ENCODE measurements at places on chromosomes 3 and 15. TPM values are rescaled to one million over a fixed set of nuclear protein-coding genes. Genes with fewer than 3 reads are reported as not detected.
A peak's percentile ranks its signal among the peaks of the same experiment; 100 is the strongest.

GRCh38 chr15:43514241-43515057 is 3.0 kb upstream of the MAP1A start:
- DNase-seq = peak; percentile 18

Gene XIRP1
- total RNA-seq = not detected

Gene RAB27A
- 6.5 TPM for total RNA-seq

Gene TEX55
- not detected for total RNA-seq

Gene GOLGA6L9
- total RNA-seq = 6.4 TPM

Gene POC1A
- total RNA-seq = 30.1 TPM

Gene SNX4
- total RNA-seq = 45.9 TPM

GRCh38 chr15:88401996-88402656 is 65.1 kb downstream of the MRPL46 start:
- DNase-seq = no peak

Gene TRH
- total RNA-seq = 0.36 TPM

DNA sequence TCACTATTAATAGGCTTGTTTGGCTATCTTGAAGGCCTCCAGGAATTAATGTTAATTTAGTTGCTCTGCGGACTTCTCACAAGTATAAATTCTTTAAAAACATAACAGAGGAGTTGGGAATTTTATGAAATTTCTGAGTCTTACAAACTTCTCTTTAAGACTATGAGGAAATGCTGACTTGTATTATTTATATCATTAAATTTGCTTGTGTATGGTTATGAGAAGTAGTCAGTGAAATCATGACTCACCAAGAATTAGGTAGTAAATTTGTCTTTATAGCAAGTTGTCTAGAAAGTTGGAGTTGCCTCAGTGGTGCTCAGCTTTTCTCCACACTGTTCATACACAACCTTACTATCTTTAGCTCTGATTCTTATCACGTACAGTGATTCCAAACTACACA is 26.5 kb downstream of the PHLDB2 start:
- DNase-seq = no peak

GRCh38 chr3:14906355-14906971 is 40.9 kb upstream of the NR2C2 start:
- DNase-seq = no peak

- no peak for DNase-seq
Observed at GRCh38 chr15:49964551-49964950, 154.5 kb downstream of the ATP8B4 start.

DNA sequence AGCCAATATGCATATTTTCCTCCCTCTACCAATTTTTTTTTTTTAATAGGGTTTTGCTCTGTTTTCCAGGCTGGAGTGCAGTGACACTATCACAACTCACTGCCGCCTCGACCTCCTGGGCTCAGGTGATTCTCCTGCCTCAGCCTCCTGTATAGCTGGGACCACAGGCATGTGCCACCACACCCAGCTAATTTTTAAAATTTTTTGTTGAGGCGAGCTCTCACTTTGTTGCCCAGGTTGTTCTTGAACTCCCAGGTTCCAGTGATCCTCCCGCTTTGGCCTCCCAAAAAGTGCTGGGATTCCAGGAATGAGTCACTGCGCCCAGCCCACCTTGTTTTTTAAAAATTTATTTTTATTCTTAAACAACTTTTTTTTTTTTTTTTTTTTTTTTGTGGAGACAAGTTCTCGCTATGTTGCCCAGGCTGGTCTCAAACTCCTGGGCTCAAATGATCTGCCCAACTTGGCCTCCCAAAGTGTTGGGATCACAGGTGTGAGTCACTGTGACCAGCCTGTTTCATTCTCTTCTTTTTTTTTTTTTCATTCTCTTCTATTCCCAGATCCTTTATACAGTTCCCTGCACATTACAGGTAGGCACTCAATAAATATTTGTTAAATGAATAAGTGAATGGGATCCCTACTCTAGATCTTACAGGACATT is 40.5 kb upstream of the PIK3CB start:
- DNase-seq = no peak

Gene SCN11A
- total RNA-seq = 0.63 TPM

GRCh38 chr15:94177112-94177511 is 54.2 kb upstream of the MCTP2 start:
- DNase-seq = no peak

Gene AHSG
- total RNA-seq = not detected

- no peak for DNase-seq
Observed at GRCh38 chr3:15998911-15999310, 175.6 kb upstream of the GALNT15 start.

Gene TFRC
- 81.2 TPM for total RNA-seq

Gene GOLGA8S
- 0.33 TPM for total RNA-seq

DNA sequence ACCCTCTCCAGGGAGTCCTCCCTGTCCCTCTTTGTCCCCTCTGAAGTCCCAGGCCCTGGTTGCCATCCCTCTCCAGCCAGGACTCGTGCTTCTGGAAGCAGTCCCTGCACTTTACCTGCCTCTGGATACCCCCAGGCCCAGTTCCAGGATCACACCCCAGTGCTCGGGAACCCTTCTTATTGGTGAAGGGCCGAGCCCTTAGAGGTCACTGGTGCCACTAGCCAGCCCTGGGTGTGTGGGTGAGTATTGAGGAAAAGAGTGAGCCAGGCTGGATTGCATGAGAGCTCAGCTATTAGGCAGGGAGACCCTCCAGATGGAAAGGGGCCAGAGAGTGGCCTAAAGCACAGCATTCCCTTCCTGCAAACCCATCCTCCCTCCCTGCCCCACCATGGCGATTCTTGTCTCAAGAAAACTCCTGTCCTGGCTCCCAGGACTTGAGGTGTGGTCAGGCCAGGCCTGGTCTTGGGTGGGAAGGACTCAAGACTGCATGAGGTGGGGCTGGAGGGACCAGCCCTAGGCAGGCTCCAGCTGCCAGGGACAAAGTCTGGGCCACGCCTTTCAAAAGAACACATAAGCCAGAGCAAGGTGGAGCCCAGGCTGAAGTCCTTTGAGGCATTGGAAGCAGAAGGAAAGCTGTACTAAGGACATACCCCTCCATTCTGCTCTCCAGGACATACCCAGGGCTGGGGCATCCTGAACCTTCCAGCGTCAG is 4.8 kb upstream of the PHGR1 start:
- no peak for DNase-seq

Gene RASGRP1
- 1.8 TPM for total RNA-seq

DNA sequence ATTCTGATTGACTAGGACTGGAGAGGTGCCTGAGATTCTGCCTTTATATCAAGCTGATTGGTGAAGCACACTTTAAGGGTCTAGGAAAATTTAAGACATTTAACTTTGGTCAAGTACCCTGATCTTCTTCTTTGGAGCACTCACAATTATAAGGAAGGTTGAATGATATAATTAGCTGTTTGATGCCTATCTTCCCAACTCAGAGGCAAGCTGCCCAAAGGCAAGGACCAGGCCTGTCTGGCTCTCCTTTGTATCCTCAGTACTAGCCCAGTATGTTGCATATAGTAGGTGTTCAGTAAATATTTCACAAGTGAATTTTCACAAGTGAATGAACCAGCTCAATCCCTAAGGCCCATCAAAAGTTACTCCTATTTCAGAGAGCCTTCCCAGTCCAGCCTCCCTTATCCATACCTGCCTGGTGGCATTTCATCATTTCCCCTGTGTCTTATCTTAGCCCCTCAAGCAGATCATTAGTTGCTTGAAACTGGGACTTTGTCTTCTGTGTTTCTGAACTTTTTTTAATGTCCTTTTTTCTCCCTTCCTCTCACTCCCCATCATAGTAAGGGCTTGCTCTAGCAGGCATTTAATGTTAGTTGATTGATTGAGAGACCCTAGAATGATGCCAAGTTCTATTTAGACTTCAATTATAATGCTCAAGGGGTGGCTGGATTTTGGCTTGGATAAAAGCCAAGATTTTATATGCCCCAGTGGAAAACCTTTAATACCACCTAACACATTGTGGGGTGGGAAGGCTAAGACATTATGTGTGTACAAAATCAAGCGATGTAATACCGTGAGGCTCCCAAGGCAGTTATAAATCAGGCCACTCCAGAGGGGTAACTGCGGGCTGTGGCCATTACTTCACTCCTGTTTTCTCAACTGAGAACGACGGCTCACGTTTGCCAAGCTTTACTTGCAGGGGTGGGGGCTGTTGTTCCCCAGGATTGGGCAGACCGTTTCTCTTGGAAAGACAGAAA is 43.2 kb upstream of the BOC start:
- DNase-seq = no peak

Gene ALG1L2
- total RNA-seq = 1.4 TPM

Gene ZBBX
- total RNA-seq = 1.6 TPM

DNA sequence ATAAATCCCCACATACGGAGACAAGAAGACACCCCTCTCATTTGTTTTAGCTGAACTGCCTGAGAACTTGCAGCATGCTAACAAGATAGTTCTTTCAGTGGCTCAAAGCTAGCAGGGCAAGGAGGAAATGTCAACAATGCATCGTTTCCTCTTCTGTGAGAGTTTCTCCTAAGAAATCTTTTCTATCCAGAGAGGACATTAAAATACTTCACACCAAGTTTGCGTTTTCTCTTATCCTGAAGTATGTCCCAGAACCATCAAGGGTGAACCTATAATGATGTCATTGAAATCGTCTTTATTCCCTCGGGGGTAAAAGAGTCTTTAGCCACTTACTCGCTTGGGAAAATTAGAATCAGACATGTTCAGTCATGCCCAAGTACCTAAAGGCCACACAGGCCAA is 541.7 kb upstream of the MDFIC2 start:
- DNase-seq = no peak
